Hepatocyte (in vitro differentiated cells): ENCODE measurements at places on chromosomes 13 and 19. TPM values are rescaled to one million over a fixed set of nuclear protein-coding genes. Genes with fewer than 3 reads are reported as not detected.

DNA sequence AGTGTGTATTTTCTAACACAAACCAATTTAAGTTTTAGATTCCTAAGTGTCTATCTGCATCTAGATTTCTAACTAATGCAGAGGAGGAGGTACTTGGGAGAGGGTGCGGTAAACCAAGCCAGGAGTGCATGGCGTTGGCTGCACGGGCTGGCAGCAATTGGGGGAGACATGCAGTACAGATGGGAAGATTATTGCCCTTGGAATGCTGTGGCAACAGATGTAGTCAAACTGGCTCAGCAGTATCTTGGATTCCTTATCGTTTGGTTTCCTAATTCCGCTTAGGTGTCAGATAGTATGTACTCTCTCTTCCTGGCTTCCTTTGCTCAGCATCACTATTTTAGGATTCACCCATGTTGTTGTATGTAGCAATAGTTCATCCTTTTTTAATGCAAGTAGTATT lies 29.4 kb upstream of the STK24 start:
- no peak for DNase-seq

GRCh38 chr13:91123456-91124127 lies 223.9 kb upstream of the MIR17HG start:
- DNase-seq: no peak

DNA sequence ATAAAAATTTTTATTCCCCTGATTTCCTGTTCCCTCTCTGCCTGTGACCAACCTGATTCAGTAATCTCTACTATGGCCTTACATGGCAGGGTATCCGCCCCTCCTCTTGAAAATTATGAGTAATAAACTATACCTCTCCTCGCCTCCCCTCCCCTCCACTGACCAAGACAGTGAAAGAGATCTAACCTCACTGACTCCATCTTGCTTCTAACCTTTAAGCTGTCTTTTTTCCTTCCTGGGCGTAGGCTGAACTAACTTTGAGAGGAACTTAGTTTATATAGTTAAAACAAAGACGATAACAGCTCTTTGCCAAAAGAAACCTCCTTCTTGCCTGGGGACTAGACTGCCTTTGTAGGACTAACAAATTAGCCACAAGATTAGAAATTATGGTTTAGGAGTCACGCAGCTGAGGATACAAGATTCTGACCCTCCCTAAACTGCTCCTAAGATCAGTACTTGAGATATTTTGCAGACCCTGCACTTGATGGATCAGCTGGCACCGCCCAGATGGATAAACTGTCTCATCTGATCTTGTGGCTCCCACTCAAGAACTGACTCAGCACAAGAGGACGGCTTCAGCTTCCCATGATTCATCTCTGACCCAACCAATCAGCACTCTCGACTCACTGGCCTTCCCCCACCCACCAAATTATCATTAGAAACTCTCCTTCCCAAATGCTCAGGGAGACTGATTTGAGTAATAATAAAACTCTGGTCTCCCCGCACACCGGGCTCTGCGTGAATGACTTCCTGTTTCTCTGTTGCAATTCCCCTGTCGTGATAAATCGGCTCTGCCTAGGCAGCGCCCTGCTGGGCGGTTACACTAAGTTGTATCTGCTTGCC lies 187.1 kb downstream of the TDRD3 start:
- DNase-seq: no peak

HSD17B14 gene
- polyA plus RNA-seq: 91.9 and 107 TPM in 2 replicates

DNA sequence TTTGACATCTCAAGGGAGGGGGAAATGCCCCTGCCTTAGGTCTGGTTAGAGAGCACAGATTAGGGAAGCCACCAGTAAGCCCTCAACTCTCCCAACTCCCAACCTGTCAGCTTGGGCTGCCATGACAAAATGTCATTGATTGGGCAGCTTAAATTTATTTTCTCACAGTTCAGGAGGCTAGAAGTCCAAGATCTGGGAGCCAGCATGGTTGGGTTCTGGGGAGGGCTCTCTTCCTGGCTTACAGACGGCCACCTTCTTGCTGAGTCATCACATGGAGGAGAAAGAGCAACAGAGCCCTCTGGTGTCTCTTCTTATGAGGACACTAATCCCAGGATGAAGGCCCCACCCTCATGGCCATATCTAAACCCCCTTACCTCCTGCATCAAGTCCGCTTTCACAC lies 24.2 kb downstream of the C19orf12 start:
- DNase-seq: no peak

ZNF808 gene
- 2.2 and 2.7 TPM in 2 replicates for polyA plus RNA-seq

DNA sequence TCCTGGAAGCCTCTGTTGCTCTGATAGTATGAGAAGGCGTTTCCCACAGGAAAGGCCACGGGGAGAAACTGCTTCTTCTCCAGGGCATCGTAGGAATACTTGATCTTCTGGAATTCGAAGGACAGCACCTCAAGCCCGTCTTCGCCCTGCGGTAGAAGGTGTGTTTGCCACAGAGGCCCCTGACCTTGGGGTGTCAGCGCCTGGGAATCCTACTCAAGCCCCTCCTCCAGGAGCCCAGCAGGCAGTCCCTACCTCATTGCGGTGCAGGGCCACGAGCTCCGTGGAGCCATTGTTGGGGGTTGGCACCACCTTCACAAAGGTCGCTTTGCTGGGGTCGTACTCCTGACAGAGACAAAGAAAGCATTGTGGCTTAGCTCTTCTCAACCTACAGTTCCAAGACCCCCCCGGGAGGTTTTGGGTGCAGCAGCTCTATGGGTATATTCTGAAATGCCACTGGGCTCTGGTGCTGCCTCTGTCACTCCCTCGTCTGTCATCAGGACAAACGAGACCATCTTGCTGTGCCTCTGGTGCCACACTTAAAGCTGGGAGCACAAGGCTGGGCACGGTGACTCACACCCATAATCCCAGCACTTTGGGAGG lies 3.7 kb downstream of the ATP13A1 start:
- DNase-seq: no peak

ABHD13 gene
- 8.1 and 10.0 TPM in 2 replicates for polyA plus RNA-seq

DNA sequence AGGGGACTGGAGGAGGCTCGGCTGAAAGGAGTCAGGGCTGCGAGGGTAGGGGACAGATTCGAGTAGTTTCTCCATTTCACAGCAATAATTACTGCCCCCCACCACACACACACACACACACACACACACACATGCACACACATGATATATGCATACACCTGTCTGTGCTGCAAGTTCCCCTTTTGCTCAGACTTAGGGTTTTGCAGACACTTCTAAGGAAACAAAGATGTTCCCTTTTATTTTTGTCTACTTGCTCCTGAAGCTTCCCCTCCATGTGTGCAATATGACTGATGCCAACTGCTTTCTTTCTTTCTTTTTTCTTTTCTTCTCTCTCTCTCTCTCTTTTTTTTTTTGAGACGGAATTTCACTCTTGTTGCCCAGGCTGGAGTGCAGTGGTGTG lies 13.4 kb downstream of the MBD3L2B start:
- DNase-seq: no peak

GRCh38 chr19:18102916-18103542 lies 5.5 kb downstream of the MAST3 start:
- no peak for DNase-seq

GRCh38 chr19:33177417-33177979 lies 16.6 kb upstream of the LRP3 start:
- peak; percentile 86 for DNase-seq

- DNase-seq: no peak
Observed at GRCh38 chr13:41137241-41137640, 4.6 kb upstream of the KBTBD6 start.

- no peak for DNase-seq
Observed at GRCh38 chr13:25844559-25845434, 207.0 kb downstream of the SHISA2 start.

GIPC3 gene
- 0.19 and 0.28 TPM in 2 replicates for polyA plus RNA-seq

OR4F17 gene
- polyA plus RNA-seq: not detected in 2 replicates

DNA sequence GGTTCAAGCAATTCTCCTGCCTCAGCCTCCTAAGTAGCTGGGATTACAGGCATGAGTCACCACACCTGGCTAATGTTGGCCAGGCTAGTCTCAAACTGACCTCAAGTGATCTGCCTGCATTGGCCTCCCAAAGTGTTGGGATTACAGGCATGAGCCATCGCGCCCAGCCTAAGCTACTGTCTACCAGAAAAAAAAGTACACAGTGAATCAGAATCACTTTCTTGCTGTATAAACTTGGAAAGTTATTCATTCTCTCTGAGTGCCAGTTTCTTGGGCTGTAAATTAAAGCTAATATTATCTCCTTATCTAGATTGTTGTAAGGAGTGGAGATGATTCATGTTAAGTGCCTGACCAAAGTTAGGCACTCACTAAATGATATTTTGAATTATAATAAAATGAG lies 242.8 kb downstream of the ENOX1 start:
- DNase-seq: no peak

DNA sequence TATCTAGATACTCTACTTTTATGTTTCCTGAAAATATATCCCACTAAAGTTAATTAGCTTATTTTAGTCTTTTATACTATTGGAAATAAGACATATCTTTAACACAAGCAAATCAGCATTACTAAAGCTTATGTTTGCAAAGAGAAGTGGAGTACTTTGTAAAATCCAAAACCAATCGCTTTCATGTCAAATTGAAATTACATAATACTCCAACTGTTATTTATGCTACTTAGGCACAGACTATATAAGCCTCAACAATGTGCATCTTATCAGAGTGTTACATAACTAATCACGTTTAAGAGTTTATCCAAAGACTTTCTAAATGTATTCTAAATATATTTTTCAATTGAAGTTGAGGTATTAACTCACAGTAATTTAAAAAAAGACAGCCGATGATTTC lies 200.0 kb downstream of the PCDH20 start:
- DNase-seq: no peak

GRCh38 chr13:32549788-32550187 lies 11.2 kb upstream of the N4BP2L2 start:
- DNase-seq: peak; percentile 13

DNA sequence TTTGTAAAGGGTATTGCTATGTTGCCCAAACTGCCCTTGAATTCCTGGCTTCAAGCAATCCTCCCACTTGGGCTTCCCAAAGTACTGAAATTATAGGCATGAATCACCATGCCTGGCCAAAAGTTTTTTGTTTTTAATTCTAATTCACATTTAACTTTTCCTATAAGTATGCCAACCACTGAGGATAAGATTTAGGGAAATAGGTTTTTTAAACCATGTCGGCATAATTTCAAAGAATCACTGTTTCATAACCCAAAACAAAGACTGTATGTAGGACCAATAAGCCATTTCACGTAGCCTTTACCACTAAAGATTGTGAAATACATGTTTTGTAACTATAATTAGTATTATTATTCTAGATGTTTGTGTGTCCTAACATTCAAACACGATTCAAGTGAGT lies 8.2 kb downstream of the ZDHHC20 start:
- DNase-seq: no peak

- no peak for DNase-seq
Observed at GRCh38 chr13:21316376-21316775, 139.9 kb downstream of the MRPL57 start.

ATCAY gene
- 0.33 TPM in 1 of 2 replicates, not detected in the other for polyA plus RNA-seq

DNA sequence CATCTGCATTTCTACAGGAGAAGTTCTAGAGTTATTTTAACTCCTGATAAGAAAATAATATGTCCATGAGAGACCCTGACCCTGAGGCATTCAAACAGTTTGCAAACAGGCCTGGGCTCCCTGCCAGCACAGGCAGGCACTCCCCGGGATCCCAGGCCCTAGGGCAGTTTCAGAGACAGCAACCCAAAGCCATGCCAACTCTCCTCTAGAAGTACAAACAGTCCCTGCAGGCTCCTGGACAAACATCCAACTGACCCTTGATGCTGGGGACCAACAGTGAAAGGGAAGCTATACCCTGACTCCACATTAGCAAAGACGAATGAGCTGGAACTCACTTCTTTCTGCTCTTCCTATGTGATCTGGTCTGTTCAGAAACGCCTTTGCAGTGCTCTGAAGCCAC lies 44.8 kb downstream of the CCDC70 start:
- DNase-seq: no peak

B3GNT3 gene
- 14.6 and 16.7 TPM in 2 replicates for polyA plus RNA-seq

KDM4B gene
- 29.6 and 34.0 TPM in 2 replicates for polyA plus RNA-seq

INAFM1 gene
- 11.9 and 13.8 TPM in 2 replicates for polyA plus RNA-seq

DNA sequence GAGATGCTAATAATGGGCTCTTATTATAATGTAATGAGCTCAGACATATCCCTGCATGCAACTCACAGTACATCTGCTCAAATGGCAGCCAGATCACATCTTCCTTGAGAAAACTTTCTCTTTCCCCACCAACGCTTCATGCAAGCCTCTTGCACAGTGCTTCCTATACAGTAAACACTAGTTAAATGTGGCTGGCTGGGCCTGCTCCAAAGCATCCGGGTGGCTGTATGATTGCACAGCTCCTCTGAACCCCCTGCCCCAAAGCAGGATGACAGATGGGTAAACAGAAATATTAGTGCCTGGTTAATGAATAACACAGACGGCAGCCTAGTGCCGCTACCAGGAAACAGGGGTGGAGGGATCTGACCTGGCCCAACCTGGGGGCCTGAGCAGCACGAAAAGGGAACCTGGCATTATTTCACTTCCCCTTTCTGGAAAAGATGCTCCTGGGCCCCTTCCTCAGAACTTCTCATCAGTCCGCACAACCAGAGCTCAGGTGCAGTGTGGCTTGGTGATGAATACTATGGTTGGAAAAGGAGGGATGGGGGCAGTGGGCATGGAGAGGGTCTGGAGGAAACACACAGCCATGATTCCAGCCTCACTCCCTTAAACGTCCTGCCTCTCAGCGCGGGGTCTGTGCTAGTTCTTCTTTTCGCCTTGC lies 10.8 kb downstream of the FFAR2 start:
- DNase-seq: peak; percentile 70

PEAK3 gene
- polyA plus RNA-seq: 0.15 and 0.57 TPM in 2 replicates

DNAAF3 gene
- polyA plus RNA-seq: 3.8 and 4.9 TPM in 2 replicates

NANOS3 gene
- polyA plus RNA-seq: 2.1 and 4.0 TPM in 2 replicates

RASIP1 gene
- 1.9 and 3.6 TPM in 2 replicates for polyA plus RNA-seq

GRCh38 chr13:64066711-64067110 lies 2651.1 kb upstream of the PCDH20 start:
- no peak for DNase-seq

DNA sequence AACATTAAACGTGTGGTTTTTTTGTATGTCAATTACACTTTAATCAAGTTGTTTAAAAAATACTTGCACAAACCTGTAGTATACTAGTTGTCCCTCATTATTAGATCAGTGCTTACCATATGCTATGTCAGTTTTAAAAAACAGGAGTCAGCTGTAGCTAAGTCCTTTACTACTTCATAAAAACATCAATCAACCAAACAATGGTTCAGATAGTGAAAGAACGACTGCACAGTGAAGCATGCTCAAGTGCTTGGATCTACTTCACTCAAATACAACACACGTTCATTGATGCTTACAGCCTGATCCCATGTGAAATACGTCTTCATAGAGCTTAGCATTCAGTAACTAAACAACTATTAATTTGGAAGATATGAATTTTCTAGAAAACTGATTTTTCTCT lies 225.0 kb downstream of the FGF14 start:
- DNase-seq: no peak

GRCh38 chr13:30431269-30431940 lies 9.1 kb downstream of the UBE2L5 start:
- peak; percentile 46 for DNase-seq

DNA sequence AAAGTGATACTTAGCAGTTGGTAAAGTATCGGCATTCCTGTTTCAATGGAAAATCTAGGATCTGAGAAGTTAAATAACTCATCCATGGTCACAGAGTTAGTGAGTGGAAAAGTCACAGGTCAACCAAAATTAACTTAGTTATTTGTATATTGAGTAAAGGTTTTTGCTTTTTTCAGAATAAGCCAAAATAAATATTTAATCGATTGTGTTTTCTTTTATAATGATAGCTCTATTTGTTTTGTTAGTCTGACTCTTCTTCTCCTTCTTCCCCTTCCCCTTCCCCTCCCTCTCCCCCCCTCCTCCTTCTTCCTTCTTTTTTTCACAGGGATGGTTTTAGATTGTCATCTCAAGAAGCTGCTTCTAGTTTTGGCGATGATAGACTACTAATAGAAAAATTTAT lies 173.5 kb downstream of the PCCA start:
- no peak for DNase-seq

- DNase-seq: no peak
Observed at GRCh38 chr19:19578252-19578651, 40.2 kb downstream of the CILP2 start.

GRCh38 chr13:27960362-27961226 lies 8.5 kb downstream of the CDX2 start:
- DNase-seq: peak; percentile 88
